ENCODE measurements at places on chromosomes 2 and 18.

DNA sequence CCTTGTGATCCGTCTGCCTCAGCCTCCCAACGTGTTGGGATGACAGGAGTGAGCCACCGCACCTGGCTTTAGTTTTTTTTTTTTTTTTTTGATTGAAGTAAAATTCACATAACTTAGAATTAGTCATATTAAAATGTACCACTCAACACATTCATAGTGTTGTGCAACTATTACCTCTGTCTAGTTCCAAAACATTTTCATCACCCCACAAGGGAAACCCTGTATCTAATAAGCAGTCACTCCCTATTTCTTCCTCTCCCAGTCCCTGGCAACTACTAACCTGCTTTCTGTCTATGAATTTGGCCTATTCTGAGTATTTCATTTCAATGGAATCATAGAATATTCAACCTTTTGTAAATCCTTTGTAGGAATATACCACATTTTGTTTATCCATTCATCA is 123.9 kb upstream of the FAM117B start:
- DNase-seq, result no peak

GRCh38 chr2:135773319-135773718 is 31.7 kb downstream of the UBXN4 start:
- DNase-seq, result no peak

- DNase-seq, result no peak
Observed at GRCh38 chr18:59123588-59124369, 15.9 kb upstream of the SEC11C start.

GRCh38 chr18:32258148-32258547 is 68.3 kb downstream of the MEP1B start:
- no peak for DNase-seq

DNA sequence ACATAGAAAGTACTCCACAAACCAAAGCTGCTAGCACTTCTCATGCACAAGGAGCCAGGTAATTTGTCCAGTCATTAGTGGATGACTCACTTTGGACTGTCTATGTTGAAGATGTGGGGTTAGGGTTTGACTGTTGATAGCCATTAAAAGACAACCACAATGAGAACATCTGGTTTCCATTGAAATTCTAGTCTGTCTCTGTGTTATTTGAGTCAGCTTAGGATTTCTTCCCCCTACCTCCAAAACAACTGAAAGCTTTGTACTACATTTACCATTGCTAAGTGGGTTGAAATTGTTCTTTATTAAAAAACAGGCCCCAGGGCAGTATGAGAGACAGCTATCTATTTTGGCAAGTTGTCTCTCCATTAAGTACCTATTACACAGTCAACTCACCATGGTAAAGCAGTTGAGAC is 50.2 kb upstream of the ANKRD44 start:
- DNase-seq, result no peak

DNA sequence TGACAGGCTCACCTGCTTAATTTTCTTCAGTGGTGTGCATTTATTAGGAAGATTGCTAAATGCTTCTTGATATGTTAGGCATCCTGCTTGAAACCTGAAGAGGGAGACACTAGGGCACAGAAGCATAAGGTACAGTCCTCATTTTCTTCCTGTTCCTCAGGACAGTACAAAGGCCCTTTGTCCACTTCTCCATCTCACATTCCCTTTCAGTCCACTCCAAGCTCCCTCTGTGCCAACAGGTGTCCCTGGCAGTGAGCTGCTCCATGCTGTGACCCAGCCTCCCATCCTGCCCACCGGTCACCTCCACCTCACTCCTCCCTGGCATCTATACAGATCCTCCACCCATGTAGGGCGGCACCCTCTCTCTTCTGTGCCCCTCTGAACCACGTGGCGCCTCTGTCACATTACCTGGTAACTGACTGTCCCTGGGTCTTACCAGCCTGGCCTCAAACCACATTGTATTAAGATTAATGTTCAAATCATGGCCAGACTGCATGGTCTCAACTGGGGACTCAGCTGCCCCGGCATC is 162.8 kb downstream of the VAPA start:
- DNase-seq, result no peak

GRCh38 chr18:5415665-5416064 is 120.1 kb upstream of the ZBTB14 start:
- DNase-seq, result no peak

- no peak for DNase-seq
Observed at GRCh38 chr18:3482258-3482657, 32.3 kb downstream of the TGIF1 start.

GRCh38 chr2:48306409-48307284 is 223.3 kb upstream of the STON1 start:
- DNase-seq, result no peak

- no peak for DNase-seq
Observed at GRCh38 chr2:135163306-135163705, 111.2 kb downstream of the RAB3GAP1 start.

DNA sequence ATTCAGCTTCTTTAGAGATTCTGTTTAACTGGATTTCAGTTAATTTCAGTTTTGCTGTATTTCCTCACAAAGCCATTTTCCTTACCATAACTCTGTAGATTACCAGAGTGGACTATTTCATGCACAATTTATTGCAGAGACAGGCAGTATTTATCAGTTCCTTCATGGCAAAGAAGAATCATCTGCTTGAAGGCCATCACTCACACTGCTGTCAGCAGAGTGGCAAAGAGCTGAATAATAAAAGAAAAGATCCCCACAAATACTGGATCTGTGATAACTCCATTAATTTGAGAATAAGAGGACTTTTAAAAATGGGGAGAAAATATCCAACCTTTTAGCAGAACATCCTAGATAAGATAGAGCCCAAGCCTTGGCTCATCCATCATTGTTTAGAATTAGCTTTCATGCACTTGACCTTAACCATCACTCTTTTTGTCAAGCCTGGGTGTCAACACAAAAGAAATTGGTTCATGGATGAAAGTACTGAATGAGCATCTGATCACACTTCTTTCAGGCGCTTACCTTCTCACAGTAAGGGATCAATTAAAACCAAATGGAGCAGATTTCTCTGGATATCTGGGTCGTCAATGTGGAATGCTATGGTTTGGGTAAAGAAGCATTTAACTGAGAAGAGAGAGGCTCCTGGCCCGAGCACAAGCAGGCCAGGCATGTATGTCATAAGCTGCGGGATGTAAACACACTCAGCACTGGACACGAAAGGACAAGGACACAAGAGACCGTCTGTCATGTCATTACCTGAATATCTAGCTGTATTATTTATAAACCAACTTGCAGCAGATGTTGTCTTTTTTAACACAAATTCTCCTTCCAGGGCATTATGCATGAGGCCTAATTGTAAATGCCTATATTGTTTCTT is 376.2 kb downstream of the ZNF521 start:
- no peak for DNase-seq

GRCh38 chr2:159515441-159515840 is 100.9 kb downstream of the BAZ2B start:
- no peak for DNase-seq

DNA sequence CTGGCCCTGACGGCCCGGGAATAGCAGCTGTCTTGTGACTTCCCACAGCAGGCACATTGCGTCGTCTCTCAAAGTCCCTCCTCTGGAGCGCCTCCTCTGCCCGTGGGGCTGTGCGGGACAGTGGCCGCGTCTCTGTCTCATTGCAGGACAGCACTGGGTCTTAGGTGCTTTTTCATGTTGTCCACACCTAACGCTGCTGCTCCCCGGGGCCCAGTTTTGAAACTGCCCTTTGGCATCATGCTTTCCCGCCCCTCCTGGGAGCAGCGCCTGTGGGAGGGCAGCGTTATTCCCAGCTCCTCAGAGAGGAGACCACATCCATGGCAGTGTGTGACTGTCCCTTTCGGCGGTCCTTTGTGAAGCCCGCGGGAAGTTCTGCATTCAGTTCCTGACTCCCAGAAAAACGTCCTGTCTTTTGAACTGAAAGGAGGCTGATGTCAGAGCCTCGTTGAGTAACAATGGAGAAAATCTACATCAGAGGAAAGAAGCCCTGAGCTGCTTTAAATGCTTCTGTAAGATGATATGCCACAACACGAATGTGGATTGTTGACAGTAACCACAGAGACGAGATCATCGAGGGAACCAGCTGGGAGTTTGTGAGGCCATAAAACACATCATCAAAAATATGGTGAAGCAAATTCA is 226.0 kb downstream of the FAM210A start:
- no peak for DNase-seq

GRCh38 chr2:41610501-41611190 is 437.2 kb upstream of the PKDCC start:
- no peak for DNase-seq

GRCh38 chr2:174336501-174337336 is 2.0 kb downstream of the SP9 start:
- DNase-seq, result no peak

DNA sequence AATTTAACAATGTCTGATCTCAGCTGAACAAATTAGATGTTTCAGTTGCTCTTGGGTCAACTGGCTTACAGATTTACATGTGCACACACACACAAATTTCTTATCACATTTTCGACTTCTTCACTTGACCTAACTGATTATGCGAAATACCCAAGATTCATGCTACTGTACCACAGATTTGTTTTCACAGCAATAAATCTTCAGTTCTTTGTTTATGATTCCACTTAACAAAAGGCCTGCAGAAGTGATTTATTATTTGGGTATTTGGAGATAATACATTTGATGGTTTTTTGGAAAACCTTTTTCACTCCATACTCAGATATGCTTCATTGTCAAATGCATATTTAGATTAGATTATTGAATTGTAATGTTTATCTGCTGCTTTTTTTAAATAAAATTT is 129.0 kb downstream of the GALNT1 start:
- no peak for DNase-seq

DNA sequence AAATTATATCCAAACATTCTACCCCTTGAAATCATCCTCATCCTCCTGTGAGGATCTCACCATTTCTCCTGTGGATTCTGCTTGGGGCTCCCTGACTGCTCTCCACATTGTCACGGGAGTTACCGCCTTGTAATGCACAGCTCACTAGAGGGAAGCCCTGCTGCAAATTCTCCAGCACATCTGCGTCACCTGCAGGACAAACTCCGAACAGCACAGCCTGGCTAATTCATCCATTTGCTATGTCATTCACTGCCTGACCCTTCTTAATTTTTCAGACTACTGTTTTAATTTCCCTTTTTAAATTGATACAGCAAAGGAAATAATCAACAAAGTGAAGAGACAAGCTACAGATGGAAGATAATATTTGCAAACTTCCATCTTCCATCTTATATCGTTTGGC is 627.4 kb downstream of the FBXO15 start:
- no peak for DNase-seq

DNA sequence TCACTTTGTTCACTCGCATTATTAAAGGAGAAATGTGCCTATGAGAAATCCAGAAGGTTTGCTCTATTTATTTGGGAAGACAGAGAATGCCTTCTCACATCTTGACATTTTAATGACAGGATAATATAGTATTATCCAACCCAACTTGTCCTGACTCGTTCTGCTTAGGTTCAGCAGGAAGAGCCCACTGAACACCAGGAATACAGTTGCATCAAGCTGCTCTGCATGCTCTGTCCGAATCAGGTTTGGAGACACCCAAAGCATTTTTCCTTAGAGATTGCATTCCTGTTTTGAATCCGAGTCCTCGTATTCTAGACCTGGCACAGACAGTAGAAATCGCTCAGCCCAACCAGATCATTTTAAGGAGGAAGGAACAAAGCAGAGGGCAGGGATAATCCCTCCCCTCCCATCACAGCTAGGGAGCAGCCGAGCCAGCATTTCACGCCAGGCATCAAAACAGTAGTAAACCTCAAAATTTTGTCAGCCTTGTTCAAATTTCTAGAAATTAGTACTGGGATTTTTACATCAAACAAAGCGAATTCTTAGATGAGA is 837.4 kb upstream of the ID2 start:
- no peak for DNase-seq

GRCh38 chr2:211944572-211944971 is 594.0 kb downstream of the ERBB4 start:
- no peak for DNase-seq
